Activated CD4-positive, alpha-beta T cell treated with anti-CD3 and anti-CD28 coated beads for 36 hours (primary cell): ENCODE measurements at places on chromosomes 2 and 18. TPM values are rescaled to one million over a fixed set of nuclear protein-coding genes. Genes with fewer than 3 reads are reported as not detected.

GRCh38 chr2:60466161-60466702 is 87.2 kb downstream of the BCL11A start:
- DNase-seq: no peak

The AGXT gene
- not detected for total RNA-seq

DNA sequence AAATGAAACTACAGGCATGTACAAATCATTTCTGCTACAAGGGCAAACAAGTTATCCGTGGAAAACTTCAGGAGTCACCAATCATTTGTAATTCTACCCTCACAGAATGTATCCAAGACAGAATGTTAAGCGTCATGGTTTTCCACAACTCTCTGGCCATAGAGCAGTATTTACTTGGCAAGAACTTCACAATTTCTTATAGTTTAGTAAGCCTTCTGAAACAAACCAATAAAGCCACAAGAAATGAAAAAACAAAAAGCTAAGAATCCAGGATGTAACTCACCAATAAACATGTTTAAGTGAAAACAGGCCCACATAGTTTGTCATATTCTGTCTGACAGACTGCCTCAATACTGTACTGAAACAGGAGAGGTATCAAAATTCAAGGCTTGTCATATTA is 70.3 kb downstream of the LNPK start:
- no peak for DNase-seq

GRCh38 chr2:216800836-216801235 is 59.0 kb downstream of the TNP1 start:
- DNase-seq: no peak

- no peak for DNase-seq
These were observed 508.4 kb downstream of the ZEB2 start for GRCh38 chr2:144011553-144011952.
